ENCODE measurements at places on chromosomes 7 and 10.
A peak's percentile ranks its signal among the peaks of the same experiment; 100 is the strongest.

GRCh38 chr10:71821909-71822763, 28.9 kb downstream of the PSAP start:
- peak; percentile 34 for DNase-seq

- peak; percentile 85 for DNase-seq
Measured at GRCh38 chr7:5596046-5596895, 172.6 kb upstream of the TNRC18 start.

DNA sequence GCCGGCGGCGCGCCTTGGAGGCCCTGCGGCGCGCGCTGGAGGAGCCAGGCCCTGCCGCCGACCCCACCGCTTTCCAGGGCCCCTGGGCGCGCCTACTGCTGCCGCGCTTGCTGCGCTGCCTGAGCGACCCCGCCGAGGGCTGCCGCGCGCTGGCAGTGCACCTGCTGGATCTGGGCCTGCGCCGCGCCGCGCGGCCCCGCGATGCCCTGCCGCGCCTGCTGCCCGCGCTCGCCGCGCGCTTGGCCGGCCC, 280 bp downstream of the DNAAF5 start:
- no peak for DNase-seq

- no peak for DNase-seq
Measured at GRCh38 chr7:29866490-29866930, 60.2 kb downstream of the WIPF3 start.

GRCh38 chr7:140646931-140647647, 6.5 kb upstream of the DENND2A start:
- no peak for DNase-seq

GRCh38 chr10:73044378-73045285, 52.0 kb downstream of the P4HA1 start:
- DNase-seq, result peak; percentile 44

DNA sequence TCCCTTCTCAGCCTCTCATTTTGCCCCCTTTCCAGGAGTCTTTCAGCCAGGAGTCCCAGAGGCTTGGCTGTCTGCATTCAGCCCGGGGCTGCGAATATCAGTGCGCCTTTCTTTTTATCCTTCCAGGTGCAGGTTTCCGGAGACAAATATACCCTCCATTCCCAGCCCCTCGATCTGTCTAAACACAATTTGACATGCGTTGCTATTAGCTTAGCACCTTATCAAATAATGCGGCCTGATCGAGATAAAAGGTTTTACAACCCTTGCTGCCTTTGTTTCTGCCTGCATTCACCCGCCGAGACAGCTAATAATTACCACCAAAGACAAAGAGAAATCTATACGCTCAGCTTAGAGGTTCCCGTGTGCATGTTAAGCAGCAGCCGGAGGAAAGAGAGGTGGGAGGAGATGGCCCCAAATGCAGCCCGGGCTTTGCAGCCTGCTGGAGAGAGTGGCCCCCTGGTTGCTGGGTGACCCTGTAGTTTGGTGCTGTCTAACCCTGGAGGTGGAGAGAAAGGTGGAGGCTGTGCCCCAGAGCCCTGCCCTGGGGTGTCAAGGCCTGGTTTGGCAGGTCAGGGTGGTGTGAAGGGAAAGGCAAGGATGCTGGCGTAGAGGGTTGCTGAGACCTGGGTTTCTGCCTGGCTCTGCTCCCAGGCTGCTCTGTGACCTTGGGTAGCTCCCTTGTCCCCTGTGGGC, 185.3 kb downstream of the RPS24 start:
- DNase-seq, result no peak

DNA sequence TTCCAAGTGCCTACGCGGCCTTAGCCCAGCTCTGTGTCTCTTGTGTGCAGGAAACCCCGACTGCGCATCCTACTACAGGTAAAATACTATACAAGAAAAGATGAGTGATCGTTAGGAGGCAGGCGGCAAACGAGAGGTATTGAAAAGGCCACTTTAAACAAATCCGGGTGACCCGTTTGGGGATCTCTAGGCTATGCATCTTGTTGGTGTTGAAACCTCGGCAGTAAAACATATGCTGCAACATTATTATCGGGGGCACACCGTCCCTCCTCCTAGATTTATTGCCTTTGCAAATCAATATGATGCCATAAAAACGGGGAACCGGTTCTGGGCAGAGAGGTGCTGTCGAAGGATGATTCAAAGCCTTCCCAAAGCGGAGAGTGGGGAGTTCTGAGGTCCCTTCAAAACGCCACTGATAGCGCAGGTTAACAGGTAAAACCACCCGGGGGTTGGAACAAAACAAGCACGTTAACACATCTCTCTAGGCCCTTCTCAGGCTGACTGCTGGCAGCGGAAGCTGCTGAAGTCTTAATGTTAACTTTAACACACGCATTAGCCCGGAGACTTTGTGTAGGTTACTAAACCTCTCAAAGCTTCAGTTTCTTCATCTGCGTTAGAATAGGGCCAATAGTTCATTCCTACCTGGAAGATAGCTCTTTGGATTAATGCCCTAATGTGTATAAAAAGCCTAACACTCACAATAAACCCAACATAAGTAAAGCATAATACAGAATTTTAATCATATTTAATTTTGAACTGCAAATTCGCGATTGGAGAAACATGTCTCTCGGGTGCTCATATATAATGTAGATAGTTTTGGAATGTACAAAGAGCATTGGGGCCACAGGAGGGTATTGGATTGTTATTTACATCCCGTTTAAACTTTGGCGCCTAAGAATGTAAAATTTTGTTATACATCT, 2.6 kb upstream of the TBX20 start:
- no peak for DNase-seq

DNA sequence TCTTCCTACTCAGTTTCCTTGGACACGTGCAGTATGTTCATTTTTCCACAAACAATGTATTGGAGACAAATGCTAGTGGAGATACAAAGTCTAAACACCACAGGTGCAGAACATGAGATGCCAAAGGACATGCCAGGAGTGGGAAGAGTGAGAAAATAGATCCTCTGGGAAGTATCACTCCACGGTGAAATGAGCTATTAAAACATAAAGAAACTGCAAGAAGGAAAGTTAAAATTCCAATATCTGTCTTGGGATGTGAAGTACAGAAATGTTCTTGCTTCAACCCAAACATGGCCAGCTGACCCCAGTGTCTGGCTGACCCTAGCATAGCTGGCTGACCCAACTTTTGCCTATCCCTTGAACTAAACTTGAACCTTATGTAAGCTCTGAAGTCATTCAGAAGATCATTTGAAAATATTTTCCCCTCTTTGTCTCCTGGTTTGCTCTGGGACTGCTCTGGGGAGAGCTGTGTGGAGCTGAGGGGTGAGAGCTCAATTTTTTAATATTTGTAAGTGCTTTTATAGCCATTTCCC, 59.5 kb downstream of the FZD1 start:
- DNase-seq, result no peak

- DNase-seq, result peak; percentile 36
Measured at GRCh38 chr7:130281260-130281659, 11.7 kb upstream of the CPA4 start.

GRCh38 chr10:69955897-69956740, 96.5 kb upstream of the MACROH2A2 start:
- no peak for DNase-seq

DNA sequence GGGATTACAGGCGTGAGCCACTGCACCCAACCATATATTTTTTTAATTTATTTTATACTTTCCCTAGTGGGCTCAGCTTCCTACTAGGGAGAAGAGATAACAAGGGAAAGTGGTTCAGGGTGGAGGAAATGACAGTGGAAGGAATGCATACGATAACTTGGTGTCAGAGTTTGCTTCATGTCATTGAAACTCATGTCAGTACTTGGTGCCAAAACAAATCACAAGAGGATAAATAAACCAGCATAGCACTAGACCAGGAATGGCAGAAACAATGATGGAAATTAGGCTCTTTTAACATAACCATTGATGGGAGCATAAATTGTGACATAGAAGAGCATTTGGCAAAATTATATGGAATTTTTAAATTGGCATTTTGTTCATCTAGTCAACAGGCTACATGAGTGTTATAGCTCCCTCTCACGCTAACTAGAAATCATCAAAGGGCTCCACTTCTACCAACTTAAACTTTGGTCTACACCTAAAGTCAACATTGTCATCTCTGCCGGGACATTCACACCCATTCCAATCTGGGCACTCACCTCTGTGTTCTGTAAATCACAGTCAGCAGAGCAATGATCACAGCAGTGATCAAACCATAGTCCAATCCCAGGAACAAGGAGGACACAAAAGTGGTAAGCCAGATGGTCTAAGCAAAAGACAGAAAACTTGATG, 41.2 kb downstream of the PSMC2 start:
- DNase-seq, result no peak

DNA sequence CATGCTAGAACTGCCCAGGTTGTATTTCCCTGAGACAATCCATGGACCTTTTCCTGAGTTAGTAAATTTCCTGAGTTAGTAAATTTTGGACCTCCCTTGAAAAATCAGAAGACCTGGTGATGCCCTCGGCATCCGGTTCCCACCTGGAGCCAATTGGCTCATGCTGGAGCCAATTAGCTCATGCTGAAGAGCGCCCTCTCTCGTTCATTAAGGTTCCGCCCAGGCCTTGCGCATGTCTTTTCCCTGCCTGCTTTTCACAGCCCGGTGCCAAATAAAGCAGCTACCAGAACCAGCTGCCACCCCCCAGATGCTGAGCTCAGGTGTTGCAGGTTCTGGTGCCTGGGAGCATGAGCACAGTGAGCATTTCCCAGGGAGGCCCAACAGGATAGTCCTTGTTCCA, 96.2 kb downstream of the APBB1IP start:
- DNase-seq, result no peak

DNA sequence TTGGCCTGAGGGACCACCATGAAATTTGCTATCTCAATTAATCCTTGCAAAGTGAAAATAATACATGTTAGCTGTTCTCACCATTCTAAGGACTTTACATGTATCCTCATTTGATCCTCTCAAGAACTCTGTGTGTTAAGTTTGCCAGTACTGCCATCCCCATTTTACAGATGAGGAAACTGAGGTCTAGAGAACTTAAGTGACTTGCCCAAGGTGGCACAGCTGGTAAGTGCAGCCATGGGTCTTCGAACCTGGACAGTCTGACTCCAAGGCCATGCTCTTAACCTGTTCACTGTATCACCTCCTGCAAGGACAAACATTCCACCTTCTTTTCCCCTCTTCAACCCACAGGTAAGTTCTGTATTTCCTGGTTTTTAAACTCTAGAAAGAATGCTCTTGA, 85.3 kb upstream of the NFE2L3 start:
- DNase-seq, result no peak

DNA sequence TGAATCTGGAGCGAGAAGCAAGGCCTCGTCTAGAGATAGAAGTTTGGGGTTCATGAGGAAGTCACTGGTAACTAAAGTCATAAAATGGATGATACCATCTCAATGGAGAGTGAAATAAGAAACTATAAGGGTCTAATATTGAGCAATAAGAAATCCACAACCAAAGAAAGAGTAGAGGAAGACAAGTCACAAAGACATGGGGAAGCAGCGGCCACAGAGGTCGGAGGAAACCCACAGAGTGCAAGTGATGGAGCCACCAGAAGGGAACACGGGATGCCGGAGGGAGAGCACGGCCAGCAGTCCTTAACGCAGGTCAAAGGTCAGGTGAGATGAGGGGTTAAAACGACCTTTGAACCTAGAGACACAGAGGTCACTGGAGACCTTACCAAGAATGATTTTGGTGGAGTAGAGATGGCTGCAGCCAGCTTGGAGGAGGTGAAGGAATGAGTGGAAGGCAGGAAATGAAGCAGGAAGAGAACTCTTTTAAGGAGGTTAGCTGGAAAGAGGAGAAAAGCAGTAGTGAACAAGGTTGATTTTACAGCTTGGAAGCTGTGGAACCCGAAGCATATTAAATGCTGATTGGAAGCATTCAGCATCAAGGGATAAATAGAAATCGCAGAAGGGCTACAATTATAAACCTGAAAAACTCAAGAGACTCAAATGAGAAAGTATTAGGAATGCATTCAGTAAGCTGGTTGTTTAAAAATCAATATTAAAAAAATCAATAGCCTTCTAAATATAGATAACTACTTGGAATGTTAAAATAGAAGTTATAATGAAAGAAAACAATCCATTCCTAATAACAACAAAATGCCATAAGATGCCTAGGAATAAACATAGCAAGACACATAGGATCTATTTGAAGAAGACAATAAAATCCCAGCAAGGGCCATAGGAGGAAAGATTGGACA, 93.7 kb downstream of the SVOPL start:
- DNase-seq, result no peak

DNA sequence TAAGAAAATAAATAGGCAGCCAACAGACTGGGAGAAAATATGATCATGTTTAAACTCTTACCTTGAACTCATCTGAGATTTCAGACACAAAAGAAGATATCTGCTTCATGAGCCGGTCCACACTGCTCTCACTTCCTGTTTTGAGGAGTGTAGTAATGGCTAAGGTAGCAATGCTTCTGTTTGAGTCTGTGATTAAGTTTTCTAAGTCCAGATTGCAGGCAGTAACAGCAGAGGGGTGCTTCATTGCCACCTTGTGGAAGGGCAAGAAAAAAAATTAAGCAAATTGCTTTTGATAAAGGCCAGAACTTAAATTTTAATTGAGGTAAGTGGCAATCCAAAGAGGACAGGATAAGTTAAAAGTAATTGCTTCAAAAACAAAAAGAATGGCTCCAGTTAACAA, 69.1 kb downstream of the MEST start:
- DNase-seq, result peak; percentile 8

- DNase-seq, result no peak
Measured at GRCh38 chr7:74672343-74672915, 14.9 kb downstream of the GTF2I start.

DNA sequence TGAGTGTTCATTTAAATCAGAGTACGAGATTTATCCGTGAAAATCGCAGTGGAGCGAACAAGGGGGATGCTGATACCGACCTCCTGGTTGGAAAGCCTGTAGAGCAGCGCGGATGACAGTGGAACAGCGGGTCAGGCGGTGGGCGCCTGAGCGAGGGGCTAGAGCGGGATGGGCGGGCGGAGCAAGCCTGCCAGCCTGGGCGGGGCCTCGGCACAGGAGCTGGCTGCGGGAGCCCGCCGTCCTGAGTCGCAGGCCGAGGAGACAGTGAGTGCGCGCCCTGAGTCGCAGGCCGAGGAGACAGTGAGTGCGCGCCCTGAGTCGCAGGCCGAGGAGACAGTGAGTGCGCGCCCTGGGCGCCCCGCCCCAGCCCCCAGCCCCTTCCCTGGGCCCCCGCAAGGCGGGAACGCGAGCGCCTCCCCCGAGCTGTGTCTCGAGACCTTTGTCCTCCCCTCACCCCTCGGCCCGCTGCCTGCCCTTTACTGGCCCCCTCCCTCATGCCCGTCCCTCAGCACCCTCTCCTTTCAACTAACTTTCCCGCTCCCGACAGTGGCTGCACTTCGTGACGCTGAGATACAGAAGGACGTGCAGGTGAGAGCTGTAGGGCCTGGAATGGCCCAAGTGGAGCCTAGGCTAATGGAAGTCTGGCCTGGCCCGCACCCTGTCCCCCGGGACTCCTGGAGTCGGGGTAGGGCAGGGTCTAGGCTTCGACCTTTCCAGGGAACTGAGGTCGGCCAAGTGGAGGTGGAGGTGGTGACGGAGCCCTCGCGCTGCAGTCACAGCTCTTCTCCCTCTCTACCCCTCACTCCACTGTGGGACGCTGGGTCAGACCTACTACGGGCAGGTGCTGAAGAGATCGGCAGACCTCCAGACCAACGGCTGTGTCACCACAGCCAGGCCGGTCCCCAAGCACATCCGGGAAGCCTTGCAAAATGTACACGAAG, at the start of gene AS3MT:
TSS of gene AS3MT (plus strand) at position 213 of the 941 bp plus-strand sequence. CDS start at position 336, 123 bp downstream.
- DNase-seq, result no peak

Measured in fibroblast of skin of left quadriceps (primary cell).